Endodermal cell (in vitro differentiated cells): ENCODE measurements at places on chromosomes 12 and 14.
A peak's percentile ranks its signal among the peaks of the same experiment; 100 is the strongest.

GRCh38 chr14:28589792-28590191 lies 176.8 kb upstream of the FOXG1 start:
- DNase-seq: no peak

DNA sequence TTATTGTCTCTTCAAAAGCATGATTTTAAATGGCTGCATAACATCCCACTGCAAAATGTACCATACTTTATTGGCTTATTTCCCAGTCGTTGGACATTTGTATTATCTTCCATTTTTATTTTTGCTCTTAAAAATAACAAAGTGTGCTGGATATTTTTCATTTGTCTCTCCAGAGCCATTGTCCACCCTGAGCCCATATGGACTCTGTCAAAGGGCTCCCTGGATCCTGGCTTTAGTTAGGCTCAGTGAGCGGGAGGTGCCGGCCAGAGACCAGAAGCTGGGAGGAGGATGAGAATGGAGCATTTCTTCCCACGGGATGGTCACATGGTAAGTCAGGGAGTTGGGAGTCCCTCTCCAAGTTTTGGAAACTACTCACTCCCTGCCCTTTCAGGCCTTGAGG lies 296.9 kb downstream of the NUAK1 start:
- no peak for DNase-seq

- DNase-seq: no peak
Measured at GRCh38 chr12:119375883-119376190, 41.3 kb downstream of the CCDC60 start.

GRCh38 chr14:95361373-95362137 lies 41.8 kb upstream of the CLMN start:
- DNase-seq: peak; percentile 94

DNA sequence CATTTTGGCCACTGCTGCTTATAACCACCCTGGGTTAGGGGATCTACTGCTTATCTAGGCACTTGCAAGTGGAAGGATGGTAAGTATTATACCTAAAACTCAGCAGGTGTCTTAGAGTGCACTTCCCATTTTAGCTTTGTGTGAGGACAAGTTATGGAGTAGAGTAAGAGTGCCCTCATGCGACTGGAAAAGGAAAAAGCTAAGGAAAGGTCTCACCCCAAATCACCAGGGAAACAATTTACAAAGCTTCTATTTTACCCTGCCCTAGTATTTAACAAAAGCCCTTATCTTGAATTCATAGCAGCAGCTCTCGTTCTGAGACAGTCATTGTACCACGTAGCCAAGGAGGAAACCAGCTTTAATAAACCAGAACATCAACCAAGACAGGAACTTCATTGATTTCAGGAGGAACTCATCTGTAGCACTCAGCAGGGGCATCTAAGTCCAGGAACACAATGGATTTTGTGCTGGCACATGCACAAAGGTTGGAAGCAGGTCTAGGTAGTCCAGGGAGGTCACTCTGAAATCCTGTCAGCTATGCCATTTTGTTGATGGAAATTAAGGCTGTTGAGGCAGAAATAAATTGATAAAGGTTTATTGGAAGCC lies 2.9 kb downstream of the RDH12 start:
- DNase-seq: peak; percentile 58

DNA sequence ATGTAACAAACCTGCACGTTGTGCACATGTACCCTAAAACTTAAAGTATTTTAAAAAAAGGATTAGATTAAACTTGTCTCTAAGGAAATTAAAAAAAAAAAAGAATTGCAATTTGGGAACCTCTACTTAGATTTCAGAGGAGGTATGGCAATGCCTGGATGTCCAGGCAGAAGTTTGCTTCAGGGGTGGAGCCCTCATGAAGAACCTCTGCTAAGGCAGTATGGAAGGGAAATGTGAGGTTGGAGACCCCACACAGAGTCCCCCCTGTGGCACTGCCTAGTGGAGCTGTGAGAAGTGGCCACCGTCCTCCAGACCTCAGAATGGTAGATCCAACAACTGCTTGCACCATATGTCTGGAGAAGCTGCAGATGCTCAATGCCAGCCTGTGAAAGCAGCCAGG lies 279.6 kb upstream of the CCDC196 start:
- DNase-seq: no peak

DNA sequence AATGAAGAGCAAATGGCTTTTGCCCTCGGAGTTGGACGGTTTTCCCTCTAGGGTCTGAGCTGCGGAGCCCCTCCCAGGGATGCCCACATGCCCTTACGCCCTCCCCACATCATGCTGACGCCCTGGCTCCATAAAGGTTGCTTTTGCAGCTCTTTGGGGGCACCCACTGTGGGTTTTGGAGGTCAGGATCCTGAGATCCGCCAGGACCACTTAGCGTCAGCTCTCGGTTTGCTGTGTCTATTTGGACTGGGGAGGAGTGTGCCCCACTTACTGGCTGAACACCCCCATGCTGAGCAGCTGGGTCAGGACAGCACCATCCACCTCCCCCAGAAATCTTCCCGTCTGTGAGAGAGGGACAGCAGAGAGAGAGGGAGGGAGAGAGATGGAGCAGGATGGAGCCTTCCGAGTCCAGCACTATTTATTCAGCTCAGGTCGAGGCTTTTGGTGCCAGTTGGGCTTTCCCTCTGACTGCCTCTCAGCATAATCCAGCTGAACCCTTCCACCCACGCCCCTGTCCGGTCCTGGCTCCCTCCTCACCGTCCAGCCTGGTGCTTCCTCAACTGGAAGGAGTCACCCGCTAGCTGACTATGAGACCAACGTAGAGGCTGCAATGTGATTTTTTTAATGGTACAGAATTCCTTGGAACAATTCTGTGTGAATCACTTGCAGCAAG lies 18.9 kb upstream of the LRTM2 start:
- peak; percentile 44 for DNase-seq

DNA sequence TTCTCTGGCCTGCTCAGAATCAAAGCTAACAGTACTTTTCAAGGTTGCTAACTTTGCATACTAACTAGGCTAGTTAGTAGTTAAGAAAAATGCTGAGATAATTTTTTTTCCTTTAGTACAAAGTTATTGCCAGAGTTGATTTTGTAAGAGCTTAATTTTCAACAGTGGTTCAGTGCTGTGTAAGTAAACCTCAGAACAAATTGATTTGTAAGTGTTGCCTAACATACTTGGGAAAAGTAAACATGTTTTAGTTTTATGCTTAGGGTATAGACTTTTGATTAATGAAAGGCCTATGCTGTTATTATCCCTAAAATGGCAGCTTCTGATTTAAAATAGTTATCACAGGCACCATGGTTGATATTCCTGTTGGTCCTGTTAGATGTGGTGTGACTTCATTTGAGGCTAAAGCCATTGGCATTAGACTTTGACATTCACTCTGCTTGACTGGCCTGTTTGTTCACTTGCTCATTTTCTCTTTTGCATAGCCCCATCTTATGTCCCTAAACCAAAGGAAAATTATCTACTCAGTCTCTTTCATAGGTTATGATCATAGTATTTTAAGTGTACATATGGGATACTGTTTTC lies 5.2 kb downstream of the CMAS start:
- no peak for DNase-seq

- DNase-seq: no peak
Measured at GRCh38 chr14:22118899-22119477, 445.4 kb upstream of the OR4E1 start.

DNA sequence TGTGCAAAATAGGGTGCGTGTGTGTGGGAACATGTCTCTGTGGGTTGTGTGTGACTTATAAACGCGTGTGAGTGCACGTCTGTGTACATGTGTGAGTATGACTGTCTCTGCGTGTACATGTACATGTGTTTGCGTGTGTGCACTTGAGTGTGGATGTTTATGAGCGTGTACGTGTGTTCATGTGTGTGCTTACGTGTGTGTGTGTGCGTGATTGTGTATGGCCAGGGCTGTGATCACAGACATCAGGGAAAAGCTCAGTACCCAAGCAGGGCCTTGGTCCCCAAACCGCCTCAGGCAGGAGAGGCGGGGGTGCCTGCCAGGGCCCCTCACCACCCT lies 326.3 kb upstream of the DIO3 start:
- no peak for DNase-seq

DNA sequence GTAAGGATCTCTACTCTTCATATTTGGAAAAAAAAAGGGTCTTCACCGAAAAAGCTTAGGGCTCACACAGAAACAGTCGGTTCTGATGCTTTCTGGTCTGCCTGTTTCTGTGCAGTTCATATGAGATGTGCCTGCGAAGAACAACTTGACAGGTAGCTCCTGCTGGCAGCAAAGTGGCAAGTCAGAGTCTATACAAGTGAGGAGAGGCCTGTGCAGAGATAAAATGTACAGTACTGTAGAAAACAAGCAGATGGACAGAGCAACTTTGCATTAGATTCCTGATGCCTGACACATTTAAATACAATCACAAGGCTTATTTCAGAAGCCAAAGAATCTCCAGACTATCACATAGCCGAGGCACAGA lies 936.0 kb downstream of the DIO2 start:
- DNase-seq: no peak

DNA sequence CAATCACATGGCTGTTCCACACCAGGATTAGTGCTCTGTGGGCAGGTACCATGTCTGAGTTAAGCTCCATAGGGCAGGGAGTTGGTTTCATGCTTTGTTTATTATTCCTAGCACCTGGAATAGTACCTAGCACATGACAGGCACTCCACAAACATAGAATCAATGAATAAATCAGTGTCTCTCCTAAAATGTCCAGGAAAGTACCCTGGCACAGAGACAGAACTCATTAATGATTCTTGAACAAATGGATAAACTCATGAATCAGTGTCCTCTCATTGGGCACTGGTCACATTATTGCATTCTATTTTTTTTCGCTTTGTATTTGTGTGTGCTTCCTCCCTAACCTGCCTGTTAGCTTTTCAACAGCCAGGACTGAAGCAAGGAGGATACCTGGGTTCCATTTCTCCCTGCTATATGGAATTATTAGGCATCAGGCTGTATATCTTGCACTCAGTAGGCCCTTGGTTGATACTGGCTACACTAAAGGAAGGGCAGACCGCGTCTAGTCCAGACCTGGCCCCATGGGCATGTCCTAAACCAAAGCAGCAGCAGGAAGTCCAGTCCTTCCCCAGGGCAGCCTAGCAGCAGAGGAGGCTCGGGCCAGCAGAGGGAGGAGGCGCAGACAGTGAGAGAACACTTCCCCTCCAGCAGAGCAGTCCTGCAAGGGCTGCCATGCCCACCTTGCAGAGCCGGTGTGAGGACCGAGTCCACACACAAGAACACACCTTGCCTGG lies 18.4 kb downstream of the HDAC7 start:
- DNase-seq: no peak

- peak; percentile 97 for DNase-seq
Measured at GRCh38 chr14:104341532-104342434, 203.4 kb downstream of the KIF26A start.

GRCh38 chr14:92670160-92670559 lies 78.3 kb downstream of the LGMN start:
- no peak for DNase-seq

GRCh38 chr12:132143336-132144071 lies 615 bp downstream of the DDX51 start:
- peak; percentile 63 for DNase-seq

GRCh38 chr12:109461846-109462756 lies 15.0 kb downstream of the KCTD10 start:
- DNase-seq: peak; percentile 64

DNA sequence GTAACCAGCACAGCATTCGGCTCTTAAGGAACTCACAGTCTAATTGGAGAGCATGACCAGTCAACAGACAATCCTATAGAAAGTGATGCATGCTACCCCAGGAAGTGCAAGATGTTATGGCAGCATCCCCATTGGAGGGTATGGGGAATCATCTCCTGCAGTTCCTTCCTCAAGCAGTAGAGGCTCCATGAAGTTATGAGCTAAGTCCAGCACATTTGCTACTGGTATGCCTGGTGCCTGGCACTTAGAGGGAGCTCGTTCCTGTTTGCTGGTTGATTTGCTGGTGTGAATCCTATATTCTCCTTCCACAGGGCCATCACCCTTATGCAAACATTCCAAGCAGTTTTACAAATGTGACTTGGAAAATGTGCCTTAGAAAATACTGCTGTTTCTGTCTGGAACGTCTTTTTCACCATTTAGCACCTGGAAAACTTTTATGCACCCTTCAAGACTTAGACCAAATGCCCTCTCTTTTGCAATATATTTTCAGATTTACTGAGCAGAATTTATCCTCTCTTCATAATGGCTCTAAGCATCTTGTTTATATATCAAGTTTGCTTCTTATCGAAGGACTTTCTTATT lies 136.1 kb upstream of the WSCD2 start:
- peak; percentile 90 for DNase-seq

- peak; percentile 72 for DNase-seq
Measured at GRCh38 chr12:42801271-42801670, 211.7 kb upstream of the PRICKLE1 start.

DNA sequence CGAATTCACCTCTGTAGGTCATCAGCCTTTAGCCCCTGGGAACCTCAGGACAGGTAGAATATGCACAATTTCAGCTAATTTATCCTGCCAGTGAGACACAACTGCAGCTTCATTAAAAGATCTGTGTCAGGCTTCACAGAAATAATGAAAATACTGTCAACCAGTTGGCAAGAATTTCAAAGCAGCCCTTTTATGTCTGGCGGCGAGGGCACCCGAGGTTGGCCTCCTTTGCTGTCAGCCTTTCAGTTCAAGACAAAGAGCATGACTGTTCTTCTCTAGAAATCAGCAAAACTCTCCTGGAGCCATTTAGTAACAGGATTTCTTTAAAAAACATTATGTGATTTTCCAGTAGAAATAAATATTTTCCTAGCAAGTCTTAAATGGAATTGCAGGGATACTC lies 75.9 kb downstream of the BBS10 start:
- DNase-seq: no peak

GRCh38 chr12:40168868-40169267 lies 55.9 kb upstream of the LRRK2 start:
- DNase-seq: no peak

DNA sequence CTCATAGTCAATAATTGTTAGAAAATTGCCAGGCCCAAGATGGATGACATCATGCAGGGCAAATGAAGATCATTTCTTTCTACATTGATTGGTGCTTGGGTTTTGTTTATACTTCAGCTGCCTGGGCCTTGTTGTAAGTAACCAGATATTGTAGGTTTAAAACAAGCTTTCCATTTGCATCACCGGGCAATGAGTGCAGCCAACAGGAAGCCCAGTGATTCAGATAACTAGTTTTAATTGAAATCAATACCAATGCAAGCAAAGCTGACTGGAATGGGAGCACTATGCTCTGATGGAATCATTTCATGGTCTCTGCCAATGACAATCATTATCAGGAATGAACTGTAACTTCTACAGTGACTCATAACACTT lies 279.3 kb downstream of the DUSP6 start:
- no peak for DNase-seq

- DNase-seq: no peak
Measured at GRCh38 chr12:49160399-49160798, 28.5 kb downstream of the TUBA1A start.

GRCh38 chr14:97838986-97839385 lies 1041.8 kb downstream of the VRK1 start:
- no peak for DNase-seq

- DNase-seq: no peak
Measured at GRCh38 chr14:22338917-22339715, 249.9 kb downstream of the DAD1 start.
